ENCODE measurements at places on chromosomes 3 and 15.

DNA sequence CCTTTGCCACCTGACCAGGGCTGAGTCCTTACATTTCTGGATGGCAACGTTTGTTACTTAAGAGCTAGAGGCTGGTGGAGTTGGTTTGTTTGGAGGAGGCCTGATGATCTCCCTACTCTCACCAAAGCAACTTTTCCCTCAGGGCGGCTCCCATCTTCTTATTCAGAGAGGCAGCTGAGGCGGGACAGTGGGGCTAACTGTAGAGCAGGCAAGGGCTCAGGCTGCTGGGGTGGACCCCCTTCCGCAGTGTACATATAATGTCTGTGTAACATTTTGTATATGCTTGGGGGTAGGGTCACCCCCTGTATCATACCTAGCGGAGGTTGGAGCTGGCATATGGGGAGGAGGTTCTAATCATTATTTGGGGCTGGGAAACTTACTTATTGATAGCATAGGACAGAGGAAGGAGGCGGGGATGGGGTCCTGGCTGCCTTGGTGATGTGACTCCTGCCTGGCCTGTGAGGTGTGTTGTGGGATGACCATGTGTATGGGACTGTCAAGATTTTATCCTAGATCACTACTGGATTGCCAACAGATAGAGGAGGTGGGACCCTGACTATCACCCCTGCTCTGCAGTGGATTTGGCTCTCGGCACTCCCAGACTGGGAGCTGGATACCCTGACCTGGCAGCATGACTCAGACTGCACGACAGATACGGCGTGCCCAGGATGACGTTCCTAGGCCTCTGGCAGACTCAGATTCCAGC is 52.5 kb upstream of the UBE2Q2 start:
- DNase-seq: no peak

DNA sequence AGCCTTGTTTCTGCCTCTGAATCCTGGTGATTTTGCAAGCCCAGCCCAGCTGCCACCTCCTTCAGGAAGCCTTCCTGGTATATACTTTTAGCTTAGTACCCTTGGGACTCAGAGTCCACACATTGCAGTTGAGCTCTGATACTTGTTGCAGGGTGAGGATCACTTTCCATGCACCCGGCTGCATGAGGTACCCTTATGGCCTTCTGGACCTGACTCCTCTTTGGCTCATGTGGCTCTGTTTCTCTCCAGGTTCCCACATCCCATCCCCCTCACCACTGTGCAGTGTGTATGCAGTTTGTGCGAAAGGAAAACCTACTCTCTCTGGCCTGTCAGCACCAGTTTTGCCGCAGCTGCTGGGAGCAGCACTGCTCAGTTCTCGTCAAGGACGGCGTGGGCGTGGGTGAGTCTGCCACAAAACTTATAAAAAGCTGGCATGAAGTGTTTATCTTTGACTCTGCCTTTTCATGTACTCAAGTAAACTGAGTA is 23.1 kb upstream of the P4HTM start:
- no peak for DNase-seq

- DNase-seq: no peak
These were observed 101.1 kb downstream of the EPHB1 start for GRCh38 chr3:134896141-134896540.

- DNase-seq: no peak
These were observed 3.5 kb downstream of the CCK start for GRCh38 chr3:42262525-42262924.

GRCh38 chr3:7789324-7789723 is 712.3 kb upstream of the LMCD1 start:
- DNase-seq: no peak

DNA sequence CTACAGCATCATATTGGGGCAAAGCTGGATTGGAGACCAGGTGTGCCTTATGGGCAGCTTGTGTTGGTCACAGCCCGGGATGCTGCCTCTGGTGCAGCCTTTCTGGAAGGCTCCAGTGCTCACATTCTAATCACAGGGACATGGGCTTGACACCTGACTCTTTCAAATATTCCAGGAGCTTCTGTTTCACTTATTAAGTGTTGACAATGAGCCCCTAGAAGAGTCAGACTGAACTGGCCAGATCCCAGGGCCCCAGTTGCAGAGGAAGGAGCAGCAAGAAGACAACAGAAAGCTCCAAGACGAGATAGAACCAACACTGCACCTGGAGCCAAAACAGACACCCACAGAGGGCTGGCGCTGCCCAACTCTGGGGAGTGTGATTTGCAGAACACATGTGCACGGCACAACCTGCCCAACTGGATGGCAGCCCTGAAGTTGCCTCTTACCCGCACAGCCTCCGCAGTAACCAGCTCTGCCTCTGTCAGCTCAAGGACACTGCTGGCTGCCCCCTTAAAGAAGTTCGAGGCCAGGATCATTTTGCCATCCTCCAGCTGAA is 30.3 kb downstream of the ALDH1L1 start:
- DNase-seq: no peak

GRCh38 chr3:22858486-22858885 is 344.6 kb upstream of the UBE2E2 start:
- DNase-seq: no peak

DNA sequence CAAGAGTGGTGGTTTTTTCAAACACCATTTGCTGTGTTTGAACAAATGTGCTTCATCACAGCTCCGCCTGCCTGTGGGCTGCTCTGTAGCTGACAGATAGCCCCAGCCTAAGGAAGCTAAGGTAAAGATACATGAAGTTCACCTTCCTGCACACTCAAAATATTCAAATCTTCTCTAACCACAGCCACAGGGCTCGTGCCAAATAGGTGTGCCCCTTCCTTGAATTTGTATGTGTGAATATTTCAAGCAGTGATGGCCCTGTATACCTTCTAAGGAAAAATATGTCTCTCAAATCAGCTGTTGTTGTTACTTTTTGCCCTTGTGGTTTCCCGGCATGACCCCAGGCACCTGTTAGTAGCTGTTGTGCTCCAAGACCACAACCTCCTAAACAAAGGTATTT is 92.8 kb downstream of the CCNL1 start:
- no peak for DNase-seq

GRCh38 chr15:74316141-74316540 is 51.3 kb downstream of the CYP11A1 start:
- no peak for DNase-seq

DNA sequence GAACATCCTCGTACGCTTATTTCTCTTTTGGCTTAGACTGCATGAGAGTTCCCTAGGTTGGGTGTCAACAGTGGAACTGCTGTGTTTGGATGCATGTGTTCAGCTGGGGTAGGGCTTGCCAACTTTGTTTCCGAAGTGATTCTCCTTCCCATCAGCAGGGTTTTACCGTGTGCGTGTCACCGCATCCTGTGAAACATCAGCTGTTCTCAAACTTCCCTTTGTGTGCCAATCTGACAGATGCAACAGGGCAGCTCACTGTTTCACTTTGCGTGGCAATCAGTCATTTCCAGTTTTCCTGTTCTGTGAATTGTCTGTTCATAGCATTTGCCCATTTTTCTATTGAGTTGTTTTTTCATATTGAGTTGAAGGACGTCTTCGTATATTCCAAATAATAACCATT is 218.8 kb downstream of the VPS13C start:
- DNase-seq: no peak

GRCh38 chr3:101333883-101334282 is 13.5 kb upstream of the IMPG2 start:
- no peak for DNase-seq

DNA sequence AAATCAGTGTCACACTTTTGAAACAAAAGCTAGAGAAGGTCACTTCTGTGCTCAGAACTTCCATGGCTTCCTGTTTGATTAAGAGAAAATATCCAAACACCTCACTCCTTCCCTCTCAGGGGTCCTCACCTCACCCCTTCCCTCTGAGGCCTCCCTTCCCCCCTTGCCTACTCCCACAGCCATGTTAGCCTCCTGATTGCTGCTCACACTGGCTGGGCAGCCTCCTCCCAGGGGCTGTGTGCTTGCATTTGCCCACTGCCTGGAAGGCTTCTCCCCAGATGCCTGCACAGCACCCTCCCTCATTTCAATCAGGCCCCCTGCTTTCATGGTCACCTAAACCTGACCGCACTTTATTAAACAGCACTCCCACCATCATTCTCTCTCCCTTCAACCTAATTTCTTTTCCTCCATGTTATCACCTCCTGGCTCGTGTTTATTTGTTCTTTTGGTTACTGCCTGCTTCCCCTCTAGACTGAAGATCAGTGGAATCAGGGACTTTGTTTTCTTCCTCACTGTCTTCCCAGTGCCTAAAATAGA is 10.4 kb downstream of the BOC start:
- DNase-seq: no peak

DNA sequence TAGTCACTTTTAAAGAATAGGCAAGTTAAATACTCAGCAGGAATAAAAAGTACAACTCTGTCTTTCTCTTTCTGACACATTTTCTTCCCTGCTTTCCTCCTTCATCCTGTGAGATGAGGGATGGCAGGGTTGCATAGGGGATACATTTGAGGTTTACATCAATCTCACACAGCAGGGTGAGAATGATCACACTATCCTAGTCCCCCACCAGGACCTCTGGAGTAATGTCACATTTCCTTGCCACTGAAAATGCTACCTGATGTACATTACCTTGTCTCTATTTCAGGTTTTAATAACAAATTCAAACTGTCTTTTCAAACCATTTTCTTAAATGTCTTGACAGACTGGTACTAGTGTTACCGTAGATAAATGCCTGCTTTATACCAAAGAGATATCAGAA is 816.9 kb downstream of the FHIT start:
- DNase-seq: no peak

DNA sequence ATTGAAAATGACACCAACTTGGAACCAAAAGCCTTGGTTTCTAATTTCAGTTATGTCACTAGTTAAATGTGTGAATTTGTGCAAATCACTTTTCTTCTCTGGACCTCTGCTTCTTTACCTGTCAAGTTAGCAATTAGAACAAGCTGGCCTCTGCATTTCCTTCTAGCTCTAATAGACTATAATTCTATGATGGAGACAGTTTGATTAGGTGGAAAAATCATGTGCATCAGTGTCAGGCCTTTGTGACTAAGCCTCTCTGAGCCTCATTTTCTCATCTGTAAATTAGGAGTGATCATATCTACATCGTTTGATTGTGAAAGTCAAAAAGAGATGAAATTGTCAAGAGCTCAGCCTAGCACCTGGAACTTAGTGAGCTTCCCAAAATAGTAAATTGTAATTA is 712.9 kb downstream of the MECOM start:
- DNase-seq: no peak

- no peak for DNase-seq
These were observed 213.6 kb upstream of the LINGO1 start for GRCh38 chr15:77846360-77846759.

GRCh38 chr3:13144163-13145023 is 71.2 kb upstream of the IQSEC1 start:
- no peak for DNase-seq
